Hypothalamus (tissue), 51 donors: ENCODE measurements at places on chromosomes 4 and X.

DNA sequence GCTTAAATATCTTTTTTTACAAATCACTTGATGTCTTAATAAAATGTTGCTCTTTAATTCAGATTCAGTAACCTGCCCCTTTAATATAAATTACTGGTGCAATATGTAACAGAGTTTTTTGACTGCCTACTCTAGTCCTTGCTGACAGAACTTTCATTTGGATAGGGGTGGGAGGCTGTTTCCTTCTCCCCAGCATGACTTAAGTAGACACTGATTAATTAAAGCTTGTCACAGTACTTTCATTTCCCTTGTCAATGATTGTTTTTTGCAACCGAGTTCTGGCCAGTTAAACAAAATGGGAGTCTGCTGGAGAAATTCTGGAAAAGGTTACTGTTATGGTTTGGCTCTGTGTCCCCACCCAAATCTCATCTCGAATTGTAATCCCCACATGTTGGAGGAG, 37.3 kb upstream of the BBS12 start:
- DNase-seq = no peak

DNA sequence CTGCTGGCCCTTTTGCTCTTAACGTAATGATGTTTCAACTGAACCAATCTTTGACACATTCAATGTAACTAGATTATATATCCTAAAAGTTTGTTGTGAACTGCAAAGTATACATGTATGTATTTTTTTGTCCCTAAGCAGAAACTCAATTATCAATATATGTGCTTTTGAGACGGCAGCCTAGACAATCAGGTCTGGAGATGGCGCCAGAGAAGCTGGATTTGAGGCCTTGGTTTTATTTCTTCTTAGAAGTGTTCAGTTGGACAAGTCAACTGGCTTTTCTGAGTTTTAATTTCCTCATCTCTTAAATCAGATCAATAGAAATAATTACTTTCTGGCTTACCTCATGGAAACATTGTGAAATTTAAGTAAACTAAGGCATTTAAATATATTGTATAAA, 62.5 kb downstream of the DCAF8L1 start:
- no peak for DNase-seq

- no peak for DNase-seq
Measured at GRCh38 chr4:687048-687970, 1.6 kb downstream of the SLC49A3 start.

DNA sequence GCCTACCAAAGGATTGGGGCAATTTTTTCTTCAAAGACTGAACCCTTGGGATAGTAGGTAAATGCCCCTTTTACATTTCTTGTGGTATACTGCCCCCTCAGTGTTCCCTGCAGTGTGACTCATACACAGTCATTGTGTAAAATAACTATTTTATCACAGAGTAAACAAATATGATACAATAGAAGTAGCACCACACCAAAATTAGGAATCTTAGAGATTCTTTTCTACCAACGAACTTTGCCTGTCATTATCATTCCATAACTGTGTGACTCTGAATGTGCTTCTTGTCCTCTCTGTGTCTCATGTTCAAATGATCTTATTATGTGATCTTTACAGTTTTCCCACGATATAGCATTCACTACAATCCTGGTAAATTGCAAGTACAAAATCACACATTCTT, 517.0 kb downstream of the ZIC3 start:
- DNase-seq = no peak

DNA sequence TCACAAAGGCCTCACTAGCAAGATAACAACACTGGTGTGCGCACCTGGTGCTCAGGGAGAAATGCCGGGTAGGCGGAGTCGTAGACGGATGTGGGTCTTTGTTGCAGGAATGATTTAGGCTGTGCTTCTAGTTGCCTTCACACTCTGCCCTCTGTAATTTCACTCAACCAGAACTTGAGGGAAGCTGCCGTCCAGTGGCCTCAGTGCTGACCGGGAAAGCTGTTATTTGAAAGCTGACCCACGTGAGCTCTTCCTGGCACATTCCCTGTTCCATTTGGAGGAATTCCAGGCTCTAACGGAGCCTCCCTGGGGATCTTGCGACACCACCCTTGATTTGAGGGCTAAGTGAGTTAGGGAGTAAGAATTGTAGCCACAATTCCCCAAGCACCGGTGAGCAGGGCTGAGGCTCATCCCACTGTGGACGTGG, 15.9 kb downstream of the SH3TC1 start:
- no peak for DNase-seq

DNA sequence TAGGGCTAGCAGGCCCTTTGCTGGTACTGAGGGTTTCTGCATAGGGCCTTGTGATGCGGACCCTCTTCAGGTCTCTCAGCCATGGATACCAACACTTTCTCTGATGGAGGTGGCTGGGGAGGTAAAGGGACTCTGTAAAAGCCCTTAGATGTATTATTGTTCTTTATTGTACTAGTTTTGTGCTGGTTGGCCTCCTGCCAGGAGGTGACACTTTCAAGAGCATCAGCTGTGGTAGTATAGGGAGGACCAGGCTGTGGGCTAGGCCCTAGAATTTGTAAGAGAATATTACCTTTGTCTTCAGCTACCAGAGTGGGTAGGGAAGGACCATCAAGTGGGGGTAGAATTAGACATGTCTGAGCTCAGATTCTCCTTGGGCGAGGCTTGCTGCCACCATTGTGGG, 936.3 kb downstream of the CENPC start:
- no peak for DNase-seq

GRCh38 chr4:80454040-80454439, 118.5 kb downstream of the CFAP299 start:
- DNase-seq = no peak

GRCh38 chr4:87005369-87005689, 70.5 kb downstream of the AFF1 start:
- DNase-seq = no peak

DNA sequence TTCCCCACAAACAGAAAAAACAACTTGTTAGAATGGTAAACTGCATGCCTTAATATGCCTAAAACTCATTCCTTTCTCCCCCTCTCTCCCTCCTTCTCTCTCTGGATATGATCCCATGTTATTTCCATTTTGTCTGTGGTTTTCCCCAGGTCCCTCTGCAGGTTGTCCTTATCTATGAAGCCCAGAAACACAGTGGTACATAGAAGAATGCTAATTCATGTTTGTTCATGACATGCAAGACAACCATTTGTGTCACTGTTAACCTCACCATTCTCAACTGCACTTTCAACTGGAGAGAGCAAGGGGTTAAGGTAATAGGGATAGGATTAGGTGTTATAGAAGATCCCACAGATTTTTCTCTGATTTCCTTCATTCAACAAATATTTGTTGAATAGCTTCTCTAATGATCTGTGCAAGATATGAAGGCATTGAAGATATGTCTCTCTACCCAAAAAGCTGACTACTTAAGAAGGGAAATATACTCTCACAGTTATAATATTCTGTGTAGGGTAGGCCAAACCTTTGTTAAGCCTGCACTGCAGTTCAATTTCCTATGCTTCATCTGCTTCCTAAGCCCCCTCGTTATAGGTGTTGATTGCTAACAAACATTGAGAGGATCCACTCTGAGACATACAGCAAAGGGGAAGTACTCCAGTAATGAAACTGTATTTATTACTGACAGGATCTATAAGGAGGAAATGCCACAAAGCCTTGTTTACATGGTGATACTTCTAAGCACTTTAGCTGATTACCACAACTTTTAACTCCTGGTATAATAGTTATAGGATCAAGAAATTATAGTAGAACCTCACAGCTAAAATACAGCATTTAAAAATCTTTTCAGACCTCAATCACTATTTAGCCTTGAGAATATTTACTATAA, 96.1 kb downstream of the FRYL start:
- DNase-seq = no peak

GRCh38 chr4:139241784-139242151, 38.3 kb downstream of the MGARP start:
- no peak for DNase-seq

DNA sequence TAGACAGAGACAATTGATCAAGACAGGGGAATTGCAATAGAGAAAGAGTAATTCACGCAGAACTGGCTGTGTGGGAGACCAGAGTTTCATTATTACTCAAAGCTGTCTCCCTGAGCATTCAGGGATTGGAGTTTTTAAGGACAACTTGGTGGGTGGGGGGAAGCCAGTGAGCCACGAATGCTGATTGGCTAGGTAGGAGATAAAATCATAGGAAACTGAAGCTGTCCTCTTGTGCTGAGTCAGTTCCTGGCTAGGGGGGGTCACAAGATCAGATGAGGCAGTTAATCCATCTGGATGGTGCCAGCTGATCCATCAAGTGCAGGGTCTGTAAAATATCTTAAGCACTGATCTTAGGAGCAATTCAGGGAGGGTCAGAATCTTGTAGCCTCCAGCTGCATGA, 358.6 kb downstream of the GPM6A start:
- no peak for DNase-seq

DNA sequence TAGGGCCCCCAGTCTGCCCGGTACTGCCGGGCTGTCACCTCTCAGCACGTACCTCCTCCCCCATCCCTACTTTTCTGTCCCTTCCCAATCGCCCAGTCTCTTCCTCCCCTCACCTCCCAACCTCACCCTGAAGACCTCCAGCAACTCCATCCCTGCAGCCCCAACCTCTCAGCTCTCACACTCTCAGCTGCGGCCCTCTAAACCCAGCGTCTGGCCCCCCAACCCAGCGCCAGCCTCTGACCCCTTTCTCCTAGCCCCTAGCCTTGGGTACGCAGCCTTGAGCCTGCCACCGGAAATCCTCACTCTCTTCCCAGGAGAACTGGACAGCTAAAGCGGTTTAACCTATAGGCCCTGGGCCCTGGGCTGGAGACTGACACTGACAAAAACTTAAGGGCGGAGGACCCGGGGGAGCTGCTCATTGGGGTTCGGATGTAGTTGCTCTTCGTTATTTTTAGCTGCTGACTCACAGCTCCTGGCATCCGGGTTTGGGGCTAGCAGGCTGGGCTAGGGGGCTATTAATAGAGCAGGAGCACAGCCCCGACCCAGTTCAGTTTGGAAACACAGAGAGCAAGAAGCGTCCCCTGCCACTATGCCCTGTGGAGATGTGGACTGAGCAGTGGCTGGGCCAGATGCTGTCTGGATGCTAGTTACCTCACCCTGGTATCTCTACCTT, 9.6 kb upstream of the DLG3 start:
- DNase-seq = no peak

DNA sequence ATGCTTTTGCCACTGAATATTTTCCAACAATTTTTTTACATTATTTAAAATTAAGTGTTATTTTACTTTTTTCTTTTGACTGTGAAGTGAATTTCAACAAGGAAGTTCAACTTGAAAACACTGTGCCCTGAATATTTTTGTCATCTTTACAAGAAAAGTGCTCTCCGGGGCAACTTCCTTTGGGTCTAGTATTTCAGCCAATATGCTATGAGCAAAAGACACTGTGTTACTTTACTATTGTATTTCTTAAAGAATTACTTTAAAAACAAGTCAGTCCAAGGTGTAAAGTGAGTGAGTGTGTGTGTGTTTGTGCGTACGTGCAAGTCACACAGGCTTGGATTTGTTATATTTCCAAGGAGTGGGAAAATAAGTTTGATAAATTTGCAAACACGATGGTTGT, 7.6 kb upstream of the USP53 start:
- DNase-seq = no peak

- no peak for DNase-seq
Measured at GRCh38 chrX:39602195-39602594, 495.6 kb downstream of the BCOR start.

DNA sequence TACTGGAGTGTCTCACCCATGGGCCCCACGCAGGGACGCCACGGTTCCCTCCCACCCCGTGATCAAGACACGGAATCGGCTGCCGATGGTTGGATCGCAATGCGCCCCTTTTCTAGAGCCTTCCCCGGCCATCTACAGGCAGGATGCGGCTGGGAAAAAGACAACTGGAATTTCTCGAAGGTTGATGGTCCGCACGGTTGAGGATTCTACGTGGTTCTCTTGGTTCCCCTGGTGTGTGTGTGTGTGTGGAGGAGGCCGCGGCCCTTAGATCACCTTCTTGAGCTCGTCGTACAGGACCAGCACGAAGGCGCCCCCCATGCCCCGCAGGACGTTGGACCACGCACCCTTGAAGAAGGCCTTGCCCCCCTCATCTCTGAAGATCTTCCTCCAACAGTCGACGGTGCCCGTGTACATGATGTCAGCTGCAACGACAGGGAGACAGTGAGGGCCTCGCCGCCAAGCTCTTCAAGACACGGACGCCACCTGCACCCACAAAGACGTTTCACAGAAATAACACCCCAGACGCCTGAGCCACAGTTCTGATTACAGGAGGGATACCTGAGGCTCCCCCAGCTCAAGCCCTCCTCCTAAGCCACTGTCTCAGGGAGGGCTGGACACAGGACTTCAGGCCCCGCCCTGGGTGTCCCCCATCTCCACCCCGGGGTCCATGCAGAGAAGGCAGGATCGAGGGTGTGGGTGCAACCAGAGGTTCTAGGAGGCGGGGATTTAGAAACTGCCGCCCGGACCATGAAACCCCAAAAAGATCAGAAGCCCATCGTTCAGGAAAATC, 5.4 kb downstream of the SLC25A6 start:
- no peak for DNase-seq

GRCh38 chr4:48687313-48688051, 92.6 kb downstream of the FRYL start:
- no peak for DNase-seq

GRCh38 chr4:105469736-105470135, 4.1 kb downstream of the PPA2 start:
- DNase-seq = no peak

GRCh38 chr4:142366769-142367181, 479.3 kb downstream of the INPP4B start:
- DNase-seq = no peak

GRCh38 chrX:17986440-17986839, 125.3 kb upstream of the RAI2 start:
- DNase-seq = no peak

DNA sequence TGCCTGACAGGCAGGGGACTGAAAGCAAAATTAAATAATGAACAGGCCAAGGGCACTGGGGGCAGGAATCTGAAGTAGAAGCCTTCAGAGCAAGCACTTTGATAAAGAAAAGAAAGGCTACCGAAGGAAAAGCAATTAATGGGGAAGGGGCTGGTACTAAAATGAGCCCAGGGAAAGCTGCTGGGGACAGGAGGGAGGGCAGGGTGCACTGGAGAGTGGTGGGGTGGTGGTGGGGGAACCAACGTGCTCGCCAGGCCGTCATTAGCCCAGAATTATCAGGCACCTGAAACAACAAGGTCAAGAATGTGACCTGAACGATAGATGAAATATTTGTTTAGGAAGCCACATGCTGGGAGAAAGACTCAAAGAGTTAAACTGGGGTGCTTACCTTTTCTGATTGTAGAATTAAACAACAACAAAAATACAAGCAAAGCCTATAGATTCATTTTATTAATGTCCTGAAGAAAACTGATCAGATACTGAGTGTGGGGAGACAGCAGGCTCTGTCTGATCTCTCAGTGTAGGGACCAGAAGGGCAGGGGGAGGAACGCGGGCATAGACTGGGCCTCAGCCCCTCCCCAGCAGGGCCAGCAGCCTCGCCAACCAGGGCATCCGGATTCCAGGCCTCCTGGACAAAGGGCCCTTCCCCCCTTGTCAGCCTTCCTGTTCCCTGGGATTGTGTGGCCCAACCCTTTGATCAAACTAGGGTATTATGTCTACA, 239.7 kb upstream of the KLF3 start:
- DNase-seq = no peak

DNA sequence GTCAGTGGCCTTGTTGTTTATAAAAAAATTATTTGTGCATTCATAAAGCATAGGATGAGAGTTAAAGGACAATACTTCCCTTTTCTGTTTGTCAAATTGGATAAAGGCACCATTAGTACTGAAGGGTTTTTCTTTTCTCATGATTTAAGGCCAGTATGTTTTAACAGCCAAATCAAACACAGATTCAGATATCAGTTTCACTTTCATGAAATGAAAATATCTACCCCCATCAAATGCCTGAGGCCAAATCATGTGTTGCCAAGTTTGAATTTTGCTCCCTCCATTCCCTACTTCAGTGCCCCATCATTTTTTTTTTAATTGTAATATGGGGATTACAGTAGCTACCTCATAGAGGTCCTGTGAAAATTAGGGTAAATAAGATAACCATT, 745.9 kb downstream of the RPA4 start:
- no peak for DNase-seq
